AG04449 (cell line): ENCODE measurements at places on chromosomes 16 and 17.

DNA sequence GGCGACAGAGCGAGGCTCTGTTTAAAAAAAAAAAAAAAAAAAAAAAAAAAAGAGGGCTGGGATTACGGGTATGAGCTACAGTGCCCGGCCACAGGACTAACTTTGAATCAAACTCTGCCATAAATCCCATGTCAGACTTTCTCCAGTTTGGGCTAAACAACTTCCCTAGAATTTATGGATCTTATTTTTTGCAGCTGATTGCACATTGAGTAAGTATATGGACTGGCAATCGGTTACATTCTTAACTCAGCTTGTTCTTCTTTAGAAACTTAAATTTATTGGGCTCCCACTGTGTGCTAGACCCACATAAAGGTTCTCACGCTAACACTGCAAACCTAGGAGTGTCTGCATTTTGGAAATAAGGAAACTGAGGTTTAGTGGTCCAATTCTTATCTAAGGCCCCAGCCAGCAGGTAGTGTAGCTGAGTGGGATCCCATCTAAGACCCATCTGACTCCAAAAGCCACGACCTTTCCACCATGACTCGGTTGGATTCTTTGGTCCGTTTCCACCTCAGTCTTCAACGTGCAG lies 718 bp upstream of the CBFB start:
- DNase-seq, result no peak

DNA sequence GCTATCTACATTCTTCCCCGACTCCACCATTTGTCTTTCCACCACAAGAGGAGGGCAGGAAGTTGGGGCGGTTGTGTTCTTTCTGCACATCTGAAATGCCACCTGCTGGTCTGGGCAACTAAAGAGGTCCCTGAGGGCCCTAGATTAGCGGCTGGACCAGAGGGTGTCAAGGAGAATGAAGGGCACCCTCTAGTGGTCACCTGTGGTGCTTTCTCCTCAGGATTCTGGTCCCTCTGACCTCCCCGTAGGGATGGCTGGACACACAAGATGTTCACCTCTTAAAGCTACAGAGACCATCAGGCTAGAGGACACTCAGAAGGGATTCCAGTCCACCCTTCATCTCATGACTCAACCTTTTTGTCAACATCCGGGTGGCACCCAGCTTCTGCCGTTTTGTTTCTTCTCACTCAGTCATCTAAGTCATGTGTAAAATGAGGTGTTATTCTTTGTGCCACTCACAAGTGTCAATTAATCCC lies 2.9 kb upstream of the SCIMP start:
- no peak for DNase-seq

GRCh38 chr17:49013311-49014213 lies 16.4 kb downstream of the IGF2BP1 start:
- no peak for DNase-seq

DNA sequence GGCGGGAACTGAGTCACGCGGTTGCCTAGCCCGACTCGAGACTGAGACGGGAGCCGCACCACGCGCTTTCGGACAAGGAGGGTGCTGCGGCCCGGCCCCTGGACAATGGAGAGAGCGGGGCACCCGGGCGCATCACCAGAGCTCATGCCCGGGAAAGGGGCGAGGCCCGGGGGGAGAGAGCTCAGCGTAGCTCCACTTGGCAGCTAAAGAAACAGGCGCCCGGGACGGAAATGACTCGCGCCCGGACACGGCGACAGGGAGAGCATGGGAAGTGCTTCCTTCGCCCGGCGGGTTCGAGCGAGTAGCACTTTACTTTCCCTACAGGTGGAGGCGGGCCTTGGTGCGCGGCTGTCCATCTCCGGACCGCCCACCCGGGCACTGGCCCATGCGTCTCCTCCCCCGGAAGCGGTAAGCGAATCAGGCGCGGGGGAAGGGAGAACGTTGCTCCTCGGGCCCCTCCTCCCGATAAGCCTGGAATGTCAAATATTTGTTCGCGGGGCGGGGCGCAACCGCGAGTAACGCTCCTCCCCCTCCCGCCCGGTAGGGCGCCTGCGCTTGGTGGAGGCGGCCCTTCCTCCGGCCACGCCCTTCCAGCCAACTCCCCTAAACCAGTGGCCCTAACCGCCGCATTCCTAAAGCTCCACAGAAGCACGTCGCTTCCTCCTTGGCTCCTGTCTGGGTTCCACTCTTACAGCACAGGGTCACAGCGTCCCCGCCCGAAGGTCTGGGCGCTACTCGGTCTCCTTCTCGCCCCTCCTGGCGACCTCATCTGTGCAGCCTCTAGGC lies 1.5 kb upstream of the ESRP2 start:
- peak; percentile 80 for DNase-seq

GRCh38 chr17:4944163-4944553 lies 4.1 kb downstream of the RNF167 start:
- DNase-seq, result no peak

- DNase-seq, result peak; percentile 98
Observed at GRCh38 chr16:22397464-22397863, 23.0 kb upstream of the CDR2 start.
